Fibroblast of skin of abdomen (primary cell): ENCODE measurements at places on chromosomes 12 and 14.

GRCh38 chr14:74697543-74697942, 15.3 kb downstream of the AREL1 start:
- peak; percentile 91 for DNase-seq

- DNase-seq: no peak
Measured at GRCh38 chr12:28217805-28218204, 27.5 kb downstream of the CCDC91 start.

DNA sequence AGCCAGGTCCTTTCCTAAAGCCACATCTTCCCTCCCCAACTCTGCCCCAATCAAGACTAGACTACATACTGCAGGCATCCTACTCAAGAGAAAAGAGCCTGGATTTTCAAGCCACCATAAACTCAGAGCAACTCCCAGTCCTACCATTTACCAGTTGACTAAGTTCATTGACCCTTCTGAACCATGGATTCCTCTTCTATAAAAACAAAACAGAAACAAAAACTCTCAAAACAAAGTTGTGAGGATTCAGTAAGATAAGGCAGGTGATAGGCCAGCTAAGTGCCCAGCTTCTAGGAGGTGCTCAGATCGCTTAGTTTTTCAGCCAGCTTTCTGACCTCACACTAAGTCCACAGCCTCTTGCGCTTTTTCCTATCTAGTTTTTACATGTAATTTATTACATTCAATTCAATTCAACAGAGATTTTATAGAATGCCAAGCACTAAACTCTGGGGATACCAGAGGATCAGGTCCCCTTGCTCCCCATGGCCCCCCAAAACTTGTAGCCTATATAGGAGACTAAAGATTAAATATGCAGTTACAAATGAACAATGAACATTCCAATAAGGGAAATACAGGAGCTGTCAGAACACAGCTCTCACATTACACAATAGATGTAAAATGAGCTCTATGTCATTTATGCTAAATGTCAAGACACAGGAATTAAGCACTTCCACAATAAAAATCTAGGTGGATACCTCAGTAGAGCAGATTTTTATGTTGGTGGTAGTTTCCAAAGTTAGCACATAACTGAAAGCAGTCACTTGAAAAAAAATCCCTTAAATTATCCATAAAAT, 104.5 kb upstream of the EGLN3 start:
- DNase-seq: no peak

- no peak for DNase-seq
Measured at GRCh38 chr14:66099931-66100330, 386.2 kb upstream of the CCDC196 start.

DNA sequence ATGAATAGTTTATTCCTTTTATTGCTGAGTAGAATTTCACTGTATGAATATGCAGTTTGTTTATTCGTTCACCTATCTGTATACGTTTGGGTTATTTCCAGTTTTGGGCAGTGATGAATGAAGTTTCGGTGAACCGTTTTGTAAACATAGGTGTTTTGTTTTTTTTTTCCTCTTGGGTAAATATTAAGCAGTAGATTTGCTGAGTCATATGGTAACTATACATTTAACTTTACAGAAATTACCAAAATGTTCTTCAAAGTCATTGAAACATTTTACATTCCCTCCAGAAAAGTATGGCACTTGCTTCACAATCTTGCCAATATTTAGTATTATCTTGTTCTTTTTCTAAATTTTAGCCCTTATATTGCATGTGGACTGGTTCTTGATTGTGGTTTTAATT, 3.8 kb upstream of the ABCC9 start:
- DNase-seq: no peak

DNA sequence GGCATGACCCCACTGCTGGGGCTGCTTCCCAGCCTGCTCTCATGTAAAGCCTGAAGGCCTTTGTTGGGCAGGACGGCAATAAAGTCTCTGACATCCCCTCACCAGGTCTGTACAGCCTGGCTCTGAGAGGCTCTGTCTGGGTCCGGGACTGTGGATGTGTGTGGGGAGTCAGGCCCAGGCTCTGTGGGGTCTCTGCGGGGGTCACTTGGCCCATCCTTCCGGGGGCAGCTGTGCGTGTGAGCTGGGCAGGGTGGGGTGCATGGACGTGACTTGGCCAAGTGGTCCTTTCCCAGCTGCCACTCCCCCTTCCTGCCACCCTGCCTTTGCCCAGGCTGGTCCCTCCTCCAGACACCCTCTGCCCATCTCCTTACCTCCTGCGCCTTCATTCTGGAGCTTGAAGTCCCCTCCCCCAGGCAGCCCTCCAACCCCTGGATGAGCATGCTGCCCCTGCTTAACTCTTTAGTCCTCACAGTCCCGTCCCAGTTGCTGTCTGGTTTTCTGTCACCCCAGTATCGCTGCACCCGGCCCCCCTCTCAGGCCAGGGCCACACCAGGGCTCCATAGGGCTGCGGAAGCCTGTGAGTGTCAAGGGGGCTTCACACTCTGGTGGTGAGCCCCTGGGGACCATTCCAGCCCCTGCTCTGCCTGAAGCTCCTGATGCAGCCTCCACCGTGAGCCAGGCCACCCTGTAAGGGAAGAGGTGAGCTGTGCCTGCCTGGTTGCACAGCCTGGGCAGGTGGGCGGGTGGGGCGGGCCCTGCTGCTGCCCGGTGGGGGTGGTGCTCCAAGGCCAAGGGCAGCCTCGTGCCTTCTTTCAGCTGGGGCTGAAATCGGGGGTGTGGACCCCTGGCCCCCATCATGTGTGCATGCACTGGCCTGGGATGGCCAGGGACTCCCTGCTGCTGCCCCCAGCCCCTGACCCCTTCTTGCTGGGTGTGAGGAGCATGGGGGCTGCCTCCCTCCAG, 25.5 kb upstream of the KIF26A start:
- DNase-seq: no peak

- DNase-seq: no peak
Measured at GRCh38 chr12:6779708-6780432, 7.5 kb downstream of the LAG3 start.

- peak; percentile 94 for DNase-seq
Measured at GRCh38 chr12:54032627-54033100, at the start of gene HOXC5. Gene HOXC5 (plus strand): TSS chr12:54033050. CDS start chr12:54033123, 73 bp downstream.

- no peak for DNase-seq
Measured at GRCh38 chr12:49359671-49360070, 7.6 kb upstream of the SPATS2 start.

DNA sequence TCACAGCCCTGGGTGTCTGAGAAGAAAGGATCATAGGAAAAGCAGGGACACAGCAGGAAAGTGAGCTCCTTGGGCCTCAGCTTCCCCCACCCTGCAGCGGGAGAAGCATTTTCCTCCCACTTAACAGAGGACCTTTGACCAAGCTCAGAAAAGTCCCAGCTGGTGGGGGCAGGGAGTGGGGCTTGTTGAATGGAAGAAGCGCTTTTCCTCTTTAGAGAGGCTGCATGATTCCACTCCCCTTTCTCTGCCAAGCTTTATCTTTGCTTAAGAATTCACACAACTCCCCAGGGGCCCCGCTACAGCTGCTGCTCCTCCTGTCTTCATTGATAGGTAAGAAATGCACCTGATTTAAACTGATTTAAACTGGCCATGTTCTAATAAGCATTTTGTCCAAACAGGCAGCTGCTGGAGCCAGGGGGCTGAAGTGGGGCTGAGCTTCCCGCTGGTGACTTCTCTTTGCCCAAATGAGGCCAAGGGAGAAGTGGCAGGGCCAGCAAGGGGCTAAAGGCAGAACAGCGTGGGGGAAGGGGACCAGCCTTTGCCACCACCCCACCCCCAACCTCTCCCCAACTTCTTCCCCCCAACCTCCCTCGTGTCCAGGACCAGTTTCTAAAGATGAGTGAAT, 1.7 kb upstream of the PAPLN start:
- no peak for DNase-seq

DNA sequence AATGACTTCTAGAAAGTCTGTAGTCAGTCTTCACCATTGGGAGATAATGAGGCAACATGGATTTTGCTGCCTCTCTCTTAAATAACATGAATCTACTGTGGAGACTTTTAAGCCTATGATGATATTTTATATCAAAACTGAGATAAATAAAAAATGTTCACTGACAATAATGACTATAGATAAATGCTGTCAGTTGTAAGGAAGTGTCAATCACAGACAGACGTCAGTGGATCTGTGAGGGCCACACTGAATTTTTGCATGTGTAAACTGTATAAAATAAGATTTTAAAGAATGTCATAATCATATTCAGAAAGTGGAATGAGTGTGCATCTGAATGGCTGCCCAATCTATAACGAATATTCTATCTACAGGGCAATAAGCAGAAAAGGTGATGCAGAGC, 364.0 kb downstream of the NRXN3 start:
- DNase-seq: no peak

DNA sequence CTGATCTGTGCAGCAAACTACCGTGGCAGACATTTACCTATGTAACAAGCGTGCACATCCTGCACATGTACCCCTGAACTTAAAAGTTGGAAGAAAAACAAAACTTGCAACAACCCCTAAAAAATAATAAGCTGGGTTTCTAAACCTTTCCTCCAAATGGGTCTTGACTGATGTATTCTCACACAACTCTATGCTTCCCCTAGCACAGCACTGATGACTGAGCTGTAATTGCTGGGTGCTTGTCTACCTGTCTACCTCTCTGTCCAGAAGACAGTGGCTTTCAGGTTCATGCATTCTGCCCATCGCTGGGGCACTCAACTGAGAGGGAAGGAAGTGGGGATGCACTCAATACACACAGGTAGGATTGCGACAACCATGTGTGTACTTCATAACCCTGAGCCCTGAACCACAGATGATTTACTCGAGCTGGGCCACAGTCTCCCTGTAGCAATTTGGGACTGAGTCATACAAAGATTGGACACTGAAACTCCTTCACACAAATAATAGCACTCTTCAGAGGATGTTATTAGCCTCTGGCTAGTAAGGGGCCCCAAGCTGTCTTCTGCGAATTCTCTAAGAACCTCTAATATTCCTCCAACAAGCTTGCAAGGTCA, 44.8 kb upstream of the TMPO start:
- peak; percentile 12 for DNase-seq

- DNase-seq: no peak
Measured at GRCh38 chr14:21647380-21647779, 6.3 kb upstream of the OR4E2 start.

DNA sequence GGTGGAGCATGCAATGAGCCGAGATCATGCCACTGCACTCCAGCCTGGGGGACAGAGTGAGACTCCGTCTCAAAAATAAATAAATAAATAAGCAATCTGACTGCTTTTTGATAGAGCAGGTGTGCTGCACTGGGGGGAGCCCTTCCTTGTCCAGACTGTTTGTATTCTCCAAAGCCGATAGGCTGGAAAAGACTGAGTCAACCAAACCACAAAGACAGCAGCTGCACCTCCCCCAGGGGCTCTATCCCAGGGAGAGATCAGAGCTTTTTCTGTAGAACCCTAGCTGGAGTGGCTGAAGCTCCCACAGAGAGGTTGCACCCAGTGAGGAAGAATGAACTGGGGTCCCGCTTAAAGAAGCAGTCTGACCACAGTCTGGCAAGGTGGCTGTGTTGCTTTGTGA, 45.8 kb upstream of the LALBA start:
- peak; percentile 10 for DNase-seq

DNA sequence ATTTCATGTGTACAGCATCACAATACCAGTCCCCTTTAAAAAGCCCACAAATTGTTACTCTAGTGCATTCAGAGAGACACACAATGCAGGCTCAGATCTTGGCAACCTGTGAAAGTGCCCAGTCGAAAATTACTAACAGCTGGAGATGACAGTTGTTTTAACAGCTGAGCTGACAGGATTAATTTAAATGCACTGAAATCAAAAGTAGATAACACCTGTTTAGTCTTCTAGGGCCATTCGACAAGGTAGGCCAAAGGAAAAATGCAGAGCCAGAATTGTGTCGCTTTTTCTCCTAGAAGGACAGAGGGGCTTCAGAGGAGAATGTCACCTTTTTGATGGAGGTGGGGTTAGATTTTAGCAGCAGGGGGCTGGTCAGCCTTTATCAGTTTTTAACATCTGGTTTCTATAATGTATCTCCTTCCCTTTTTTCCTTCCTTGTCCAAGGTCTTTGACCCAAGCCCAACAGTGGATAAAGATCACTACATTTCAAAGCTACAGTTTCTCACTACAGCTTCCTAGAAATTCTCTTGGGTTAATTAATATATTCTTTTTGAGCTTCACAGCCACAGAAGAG, 139.1 kb downstream of the SOX5 start:
- no peak for DNase-seq

GRCh38 chr14:22122227-22122818, 448.7 kb upstream of the OR4E1 start:
- DNase-seq: no peak
